Activated naive CD8-positive, alpha-beta T cell treated with anti-CD3 and anti-CD28 coated beads for 36 hours (primary cell): ENCODE measurements at places on chromosomes 1 and 21.

DNA sequence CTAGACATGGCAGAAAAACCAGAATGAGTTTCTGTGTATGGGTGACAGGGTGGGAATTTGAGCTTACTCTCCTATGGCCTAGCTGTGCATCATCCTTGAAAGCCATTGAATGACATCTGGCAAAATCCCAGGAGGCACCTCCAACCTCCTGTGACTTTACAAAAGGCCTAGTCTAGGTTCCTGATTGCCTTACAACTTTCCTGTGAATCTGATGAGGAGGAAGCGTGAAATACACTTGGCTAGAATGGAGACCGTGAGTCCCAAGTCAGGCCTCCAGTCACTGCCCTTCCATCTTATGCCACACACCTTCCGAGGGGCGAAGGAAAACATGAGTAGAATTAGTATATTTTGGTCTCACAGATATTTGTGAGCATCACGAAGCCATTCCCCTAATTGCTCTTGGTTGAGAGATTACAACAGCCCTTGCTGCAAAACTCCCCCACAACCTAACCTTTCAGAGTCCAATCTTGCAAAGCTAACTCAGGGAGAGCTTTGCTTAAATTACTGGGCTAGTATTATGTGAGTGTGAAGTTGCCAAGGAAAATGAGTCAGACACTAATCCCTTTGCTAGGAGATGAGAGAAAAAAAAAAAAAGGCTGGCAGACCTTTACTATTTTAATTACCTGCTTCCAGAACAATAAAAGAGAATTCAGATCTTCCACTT, 36.3 kb upstream of the PAXBP1 start:
- H3K4me3 ChIP-seq, result no peak overlapping the region
- no peaks in the 10 kb centered on the region for H3K27me3 ChIP-seq
- DNase-seq, result no peak
- H3K4me1 ChIP-seq, result peaks cover 15% of the 10 kb centered on the region

- H3K4me1 ChIP-seq, result no peaks in the 10 kb centered on the region
- no peaks in the 10 kb centered on the region for H3K36me3 ChIP-seq
- peaks cover 71% of the 10 kb centered on the region for H3K27me3 ChIP-seq
- H3K27ac ChIP-seq, result no peak overlapping the region
- H3K4me3 ChIP-seq, result no peak overlapping the region
Measured at GRCh38 chr1:65793359-65793732, 651 bp downstream of the PDE4B start.

DNA sequence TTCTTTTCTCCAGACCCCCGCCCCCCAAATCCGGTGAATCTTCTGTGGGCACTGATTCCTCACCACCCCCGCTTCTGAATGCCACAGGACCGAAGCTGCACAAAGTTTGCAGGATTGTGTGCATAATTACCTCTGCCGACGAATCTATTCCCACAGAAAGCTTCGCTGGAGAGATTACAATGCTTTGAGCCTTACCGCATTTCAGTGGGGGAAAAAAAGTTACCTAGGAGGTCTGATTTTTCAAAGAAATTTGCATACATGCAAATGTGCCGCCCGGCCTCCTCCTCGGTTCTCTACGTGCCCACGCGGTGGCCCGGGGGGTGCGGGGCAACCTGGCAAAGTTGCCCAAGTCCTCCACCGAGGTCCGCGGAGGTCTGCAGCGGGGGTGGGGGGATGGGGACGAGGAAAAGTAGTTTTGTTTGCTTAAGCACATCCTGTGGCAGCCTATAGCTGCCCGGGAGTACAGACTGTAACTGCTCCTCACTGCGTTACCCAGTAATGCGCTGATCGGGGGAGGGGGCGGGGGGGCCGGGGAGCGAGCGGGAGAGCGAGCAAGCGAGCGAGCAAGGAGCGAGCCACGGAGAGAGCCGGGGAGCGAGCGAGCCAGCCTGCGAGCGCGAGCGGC, 563 bp upstream of the NFIA start:
- peak; percentile 60 for DNase-seq
- peaks cover 34% of the 10 kb centered on the region for H3K27me3 ChIP-seq
- peak overlapping the region; percentile 18 for H3K27ac ChIP-seq
- H3K4me3 ChIP-seq, result peak overlapping the region; percentile 74
- H3K4me1 ChIP-seq, result peaks cover 45% of the 10 kb centered on the region

- no peaks in the 10 kb centered on the region for H3K36me3 ChIP-seq
- no peak overlapping the region for H3K27ac ChIP-seq
- peaks cover 11% of the 10 kb centered on the region for H3K27me3 ChIP-seq
- no peak overlapping the region for H3K4me3 ChIP-seq
- no peak for DNase-seq
Measured at GRCh38 chr1:113388017-113388620, 2.2 kb upstream of the MAGI3 start.

- H3K27me3 ChIP-seq, result peaks cover 16% of the 10 kb centered on the region
- H3K4me1 ChIP-seq, result no peaks in the 10 kb centered on the region
- no peaks in the 10 kb centered on the region for H3K36me3 ChIP-seq
- no peak overlapping the region for H3K27ac ChIP-seq
Measured at GRCh38 chr1:181608386-181608785, 125.1 kb downstream of the CACNA1E start.

GRCh38 chr1:37549341-37549740, 4.8 kb downstream of the SNIP1 start:
- DNase-seq, result no peak
- H3K27me3 ChIP-seq, result no peaks in the 10 kb centered on the region
- peaks cover 39% of the 10 kb centered on the region for H3K36me3 ChIP-seq
- H3K4me3 ChIP-seq, result no peak overlapping the region

DNA sequence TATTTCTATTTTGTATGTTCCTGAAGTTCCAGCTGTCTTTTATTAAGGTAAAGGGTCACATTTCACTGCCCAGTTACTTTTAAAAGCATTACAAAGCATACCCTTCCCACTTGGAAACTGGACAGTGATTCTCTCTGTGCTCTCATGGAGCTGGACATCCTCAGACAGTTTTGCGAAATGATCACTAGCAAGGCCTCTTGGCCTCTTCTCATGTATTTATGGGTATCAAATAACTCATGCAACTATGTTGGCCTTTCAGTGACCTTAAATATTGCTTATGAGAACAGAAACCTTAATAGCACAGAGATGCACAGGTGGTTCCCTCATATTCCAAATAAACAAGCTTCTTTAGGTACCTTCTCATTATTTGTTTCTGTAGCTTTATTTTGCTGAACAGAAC, 7.9 kb upstream of the AMPD1 start:
- no peaks in the 10 kb centered on the region for H3K27me3 ChIP-seq
- peaks cover 11% of the 10 kb centered on the region for H3K36me3 ChIP-seq
- peaks cover 9% of the 10 kb centered on the region for H3K4me1 ChIP-seq
- no peak overlapping the region for H3K27ac ChIP-seq
- DNase-seq, result no peak

DNA sequence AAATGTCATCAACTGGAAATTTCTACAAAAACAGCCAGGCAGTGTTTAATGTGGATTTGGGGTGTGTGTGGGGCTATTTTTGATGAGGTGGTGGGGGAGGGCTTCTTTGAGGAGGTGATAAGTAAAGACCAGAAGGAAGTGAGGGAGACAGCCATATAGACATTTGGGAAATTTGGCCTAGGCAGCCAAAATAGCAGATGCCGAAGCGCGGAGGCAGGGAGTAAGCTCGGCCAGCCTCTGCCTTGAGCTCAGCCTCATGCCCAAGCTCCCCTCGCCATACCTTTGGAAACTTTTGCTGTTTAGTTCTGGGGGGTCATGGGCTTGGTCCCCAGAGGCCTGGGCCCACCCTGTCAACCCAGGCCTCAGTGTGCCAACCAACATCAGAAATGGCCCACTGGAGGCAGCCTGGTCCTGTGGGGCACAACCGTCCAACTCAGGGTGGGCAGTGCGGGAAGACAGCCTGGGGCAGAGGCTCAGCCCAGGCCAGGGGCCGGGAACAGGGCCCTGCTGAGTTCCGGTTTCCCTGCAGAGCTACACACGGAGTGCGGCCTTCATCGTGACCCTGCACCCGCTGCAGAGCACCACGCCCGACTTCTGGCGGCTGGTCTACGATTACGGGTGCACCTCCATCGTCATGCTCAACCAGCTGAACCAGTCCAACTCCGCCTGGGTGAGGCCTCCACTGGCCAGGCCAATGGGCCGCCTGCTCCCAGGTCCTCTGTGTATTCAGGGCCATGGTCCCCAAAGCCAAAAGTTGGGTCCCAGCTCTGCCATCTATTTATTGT, 84.0 kb downstream of the PTPRU start:
- no peaks in the 10 kb centered on the region for H3K4me1 ChIP-seq
- no peaks in the 10 kb centered on the region for H3K27me3 ChIP-seq
- no peaks in the 10 kb centered on the region for H3K36me3 ChIP-seq
- no peak overlapping the region for H3K4me3 ChIP-seq

DNA sequence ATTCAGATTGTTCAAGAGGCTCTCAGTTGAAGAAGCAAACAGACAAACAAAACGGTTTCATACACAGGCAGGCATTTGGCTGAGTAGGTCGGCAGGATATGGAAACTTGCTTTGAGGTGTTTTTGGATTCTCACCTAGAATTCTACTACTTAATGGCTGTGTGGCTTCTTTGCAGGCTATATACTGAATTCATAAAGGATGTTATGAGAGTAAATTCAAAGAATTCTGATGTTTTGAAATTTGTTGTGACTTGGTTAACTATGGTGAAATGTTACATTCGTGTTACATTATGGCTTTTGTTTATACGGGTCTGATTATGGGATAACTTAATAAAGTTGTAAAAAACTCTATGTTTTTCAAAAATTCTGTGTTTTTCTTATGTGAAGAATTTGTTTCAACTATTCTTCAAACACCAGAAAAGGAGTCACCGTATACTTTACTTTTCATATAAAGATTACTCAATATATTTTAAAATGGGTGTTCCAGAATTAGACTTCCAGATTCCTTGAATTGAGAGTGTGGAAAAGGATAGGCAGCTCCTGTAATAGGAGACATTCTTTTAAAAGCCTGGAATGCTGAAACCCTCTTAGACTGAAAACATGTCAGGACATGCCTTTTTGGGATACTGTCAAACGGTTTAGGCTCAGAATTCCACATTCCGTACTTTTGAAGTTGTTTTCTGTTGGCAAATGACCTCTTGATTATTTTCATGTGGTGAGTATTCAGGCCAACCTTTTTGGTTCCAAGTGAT, 8.2 kb upstream of the IRF2BP2 start:
- H3K27ac ChIP-seq, result no peak overlapping the region
- no peaks in the 10 kb centered on the region for H3K36me3 ChIP-seq
- H3K27me3 ChIP-seq, result peaks cover 3% of the 10 kb centered on the region
- no peak overlapping the region for H3K4me3 ChIP-seq
- no peak for DNase-seq

DNA sequence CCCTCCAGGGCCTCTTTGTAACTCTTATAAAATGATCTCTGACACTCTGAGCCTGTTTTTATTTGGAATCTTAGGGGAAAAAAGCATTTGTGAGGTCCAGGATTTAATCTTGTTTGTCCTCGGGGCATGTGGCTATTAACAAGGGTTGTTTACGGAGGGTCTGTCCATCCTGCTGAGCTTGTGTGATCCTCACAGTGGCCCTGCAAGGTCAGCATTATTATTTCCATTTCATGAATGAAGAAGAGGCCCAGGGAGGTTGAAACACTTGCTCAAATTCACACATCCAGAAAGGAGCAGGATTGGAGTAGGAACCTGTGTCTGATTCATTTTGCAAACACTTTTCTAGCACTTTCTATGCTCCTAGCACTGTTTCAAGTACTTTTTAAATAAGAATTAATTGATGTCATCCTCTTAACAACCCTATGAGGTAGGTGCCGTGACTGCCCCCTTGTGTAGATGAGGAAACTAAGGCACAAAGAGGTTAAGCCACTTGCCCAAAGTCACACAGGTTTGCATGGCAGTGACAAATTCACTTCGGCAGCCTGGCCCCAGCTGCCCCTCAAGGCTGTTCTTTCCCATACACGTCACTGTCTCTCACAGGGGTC, 178.9 kb downstream of the MIS18A start:
- H3K36me3 ChIP-seq, result no peaks in the 10 kb centered on the region
- no peaks in the 10 kb centered on the region for H3K4me1 ChIP-seq
- H3K27ac ChIP-seq, result no peak overlapping the region
- H3K4me3 ChIP-seq, result no peak overlapping the region

- H3K27me3 ChIP-seq, result peaks cover 16% of the 10 kb centered on the region
- DNase-seq, result no peak
- peaks cover 22% of the 10 kb centered on the region for H3K4me1 ChIP-seq
Measured at GRCh38 chr1:145717833-145718232, 1.5 kb upstream of the CD160 start.

GRCh38 chr1:28329395-28330153, 734 bp downstream of the MED18 start:
- no peak for DNase-seq
- no peaks in the 10 kb centered on the region for H3K27me3 ChIP-seq
- H3K4me1 ChIP-seq, result peaks cover 28% of the 10 kb centered on the region
- peaks cover 28% of the 10 kb centered on the region for H3K36me3 ChIP-seq
- peak overlapping the region; percentile 97 for H3K27ac ChIP-seq

DNA sequence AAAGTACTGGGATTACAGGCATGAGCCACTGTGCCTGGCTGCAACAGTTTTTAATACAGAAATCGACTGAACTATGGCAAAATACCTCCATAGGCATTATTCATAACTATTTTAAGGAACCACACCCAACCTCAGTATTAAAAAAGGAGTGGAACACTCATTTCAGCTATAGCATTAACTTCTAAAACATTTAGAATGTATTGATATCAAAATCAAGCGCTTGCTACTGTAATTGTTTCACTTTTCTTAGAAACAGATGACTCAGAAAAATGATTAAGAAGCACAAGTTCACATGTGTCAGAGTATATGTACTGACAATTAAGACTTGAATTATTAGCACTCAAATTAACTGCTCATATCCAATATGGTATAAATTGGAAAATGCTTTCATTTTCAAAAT, 15.1 kb downstream of the AIDA start:
- H3K27ac ChIP-seq, result no peak overlapping the region
- H3K4me3 ChIP-seq, result no peak overlapping the region
- H3K4me1 ChIP-seq, result peaks cover 13% of the 10 kb centered on the region
- DNase-seq, result no peak

DNA sequence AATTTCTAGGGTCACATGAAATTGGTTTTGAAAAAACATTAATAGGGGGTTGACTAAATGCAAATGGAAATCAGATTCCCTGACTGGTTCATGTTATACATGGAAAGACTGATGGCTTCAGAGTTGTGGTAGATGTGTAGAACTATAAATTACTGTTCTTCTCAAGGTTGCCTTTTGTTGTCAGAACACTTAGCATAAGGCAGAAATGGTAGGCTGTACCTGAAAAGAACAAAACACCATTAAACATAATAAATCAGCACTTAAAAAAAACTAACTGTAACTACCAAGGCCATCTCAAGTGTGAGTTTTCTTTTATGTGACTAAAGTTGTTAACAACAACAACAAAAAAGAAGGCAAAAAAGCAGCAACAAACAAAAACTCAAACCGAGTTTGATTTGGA, 111.8 kb downstream of the RPS6KC1 start:
- no peaks in the 10 kb centered on the region for H3K4me1 ChIP-seq
- H3K4me3 ChIP-seq, result no peak overlapping the region
- peaks cover 11% of the 10 kb centered on the region for H3K36me3 ChIP-seq
- no peak overlapping the region for H3K27ac ChIP-seq

DNA sequence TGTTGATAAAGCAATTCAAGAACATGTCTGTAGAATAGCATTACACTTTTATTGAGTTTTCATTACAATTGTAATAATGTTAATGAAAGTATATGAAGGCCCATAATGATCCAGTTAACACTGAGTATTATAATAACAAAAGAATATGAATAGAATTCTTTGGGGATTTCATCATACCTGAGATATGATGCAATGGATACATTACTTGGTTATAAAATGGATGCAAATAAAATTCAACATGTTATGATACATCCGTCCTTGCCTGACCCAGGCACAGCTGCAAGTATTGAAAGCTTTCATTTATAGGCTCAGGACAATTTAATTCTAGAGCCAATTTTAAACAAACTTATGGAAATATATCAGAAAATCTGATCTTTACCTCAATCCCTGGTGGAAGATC, 8.2 kb upstream of the KCNA3 start:
- H3K36me3 ChIP-seq, result no peaks in the 10 kb centered on the region
- H3K4me3 ChIP-seq, result no peak overlapping the region
- DNase-seq, result no peak
